COR-L47 (cell line): ENCODE measurements at places on chromosomes 13 and 19.

- no peak for DNase-seq
Observed at GRCh38 chr13:53921473-53921872, 892.9 kb downstream of the OLFM4 start.

DNA sequence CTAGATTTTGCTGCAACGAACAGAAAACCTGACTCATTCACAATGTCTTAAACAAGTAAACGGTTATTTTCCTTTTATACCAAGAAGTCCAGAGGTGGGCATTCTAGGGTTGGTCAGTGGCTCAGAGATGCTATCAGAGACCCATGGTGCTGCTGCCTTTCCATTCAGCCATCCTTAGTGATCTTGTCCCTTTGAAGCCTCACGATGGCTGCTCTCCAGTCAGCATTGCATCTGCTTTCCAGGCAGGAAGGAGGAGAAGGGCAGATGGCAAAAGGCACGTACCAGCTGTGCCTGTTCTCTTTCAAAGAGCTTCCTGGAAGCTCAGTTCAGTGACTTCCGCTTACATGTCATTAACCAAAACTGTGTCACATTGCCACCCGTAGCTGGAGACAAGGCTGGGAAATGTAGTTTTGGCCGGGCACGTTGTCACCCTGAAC is 30.1 kb downstream of the WDFY2 start:
- peak; percentile 74 for DNase-seq

DNA sequence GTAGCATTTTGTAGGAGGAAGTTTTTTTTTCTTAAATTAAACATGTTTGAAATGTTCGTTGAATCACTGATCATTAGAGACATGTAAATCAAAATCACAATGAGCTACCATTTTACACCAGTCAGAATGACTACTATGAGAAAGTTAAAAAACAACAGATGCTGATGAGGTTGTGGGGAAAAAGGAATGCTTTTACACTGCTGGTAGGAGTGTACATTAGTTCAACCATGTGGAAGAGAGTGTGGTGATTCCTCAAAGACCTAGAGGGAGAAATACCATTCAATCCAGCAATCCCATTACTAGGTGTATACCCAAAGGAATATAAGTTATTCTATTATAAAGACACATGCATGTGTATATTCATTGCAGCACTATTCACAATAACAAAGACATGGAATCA is 122.0 kb upstream of the ARGLU1 start:
- DNase-seq: no peak

DNA sequence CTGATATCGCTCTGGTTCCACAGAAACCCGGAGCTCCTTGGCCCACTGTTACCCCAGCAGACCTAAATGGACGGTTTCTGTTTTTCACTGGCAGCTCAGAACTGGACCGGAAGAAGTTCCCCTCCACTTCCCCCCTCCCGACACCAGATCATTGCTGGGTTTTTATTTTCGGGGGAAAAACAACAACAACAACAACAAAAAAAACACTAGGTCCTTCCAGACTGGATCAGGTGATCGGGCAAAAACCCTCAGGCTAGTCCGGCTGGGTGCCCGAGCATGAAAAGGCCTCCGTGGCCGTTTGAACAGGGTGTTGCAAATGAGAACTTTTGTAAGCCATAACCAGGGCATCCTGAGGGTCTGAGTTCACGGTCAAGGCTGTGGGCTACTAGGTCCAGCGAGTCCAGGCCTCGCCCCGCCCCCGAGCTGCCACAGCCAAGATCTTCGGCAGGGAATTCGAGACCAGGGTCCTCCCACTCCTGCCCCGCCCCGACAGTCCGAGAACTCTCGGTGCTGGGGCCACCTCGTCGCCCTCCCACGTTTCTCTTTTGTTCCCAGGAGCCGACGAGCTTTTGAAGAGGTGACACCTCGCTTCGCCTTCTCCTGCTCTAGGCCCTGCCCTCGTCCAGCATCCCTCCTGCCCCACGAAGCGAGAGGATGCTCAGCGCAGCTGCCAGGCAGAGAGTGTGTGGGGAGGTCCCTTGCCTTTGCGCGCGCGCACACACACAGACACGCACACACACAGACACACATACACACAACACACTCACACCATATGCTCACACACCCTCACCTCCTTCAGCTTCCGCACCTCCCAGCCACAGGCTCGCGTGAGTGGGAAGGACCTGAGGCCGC is 8.8 kb downstream of the ZIC2 start:
- peak; percentile 77 for DNase-seq

- DNase-seq: no peak
Observed at GRCh38 chr13:33411312-33411711, 125.8 kb upstream of the STARD13 start.

DNA sequence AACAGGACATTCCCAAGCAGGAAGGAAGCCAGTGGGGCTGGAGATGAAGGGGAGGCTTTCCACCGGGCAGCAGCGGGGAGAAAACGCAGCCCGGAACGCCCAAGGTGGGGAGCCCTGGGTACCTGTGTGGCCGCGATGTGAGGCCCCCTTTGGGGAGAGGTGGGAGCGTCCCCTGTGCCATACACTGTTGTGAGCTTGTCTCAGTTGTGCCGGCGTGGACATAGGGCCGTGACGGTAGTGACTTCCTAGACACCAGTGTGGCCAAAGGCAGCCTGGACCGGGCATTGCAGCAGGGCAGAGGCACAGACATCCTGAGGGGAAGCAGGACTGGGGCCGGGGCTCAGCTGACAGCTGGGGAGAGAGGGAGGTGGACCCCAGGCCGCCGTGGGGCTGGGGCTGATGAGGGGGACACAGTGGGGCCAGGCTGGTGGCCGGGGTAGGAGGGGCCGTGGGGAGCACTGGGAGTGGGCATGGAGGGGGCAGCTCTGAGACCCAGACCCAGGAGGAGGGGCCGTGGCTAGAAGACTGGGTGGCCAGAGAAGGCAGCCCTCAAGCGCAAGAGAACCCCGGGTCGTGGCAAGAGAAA is 38.5 kb upstream of the TFDP1 start:
- DNase-seq: no peak

GRCh38 chr13:110413676-110414040 is 106.6 kb downstream of the COL4A2 start:
- DNase-seq: no peak

DNA sequence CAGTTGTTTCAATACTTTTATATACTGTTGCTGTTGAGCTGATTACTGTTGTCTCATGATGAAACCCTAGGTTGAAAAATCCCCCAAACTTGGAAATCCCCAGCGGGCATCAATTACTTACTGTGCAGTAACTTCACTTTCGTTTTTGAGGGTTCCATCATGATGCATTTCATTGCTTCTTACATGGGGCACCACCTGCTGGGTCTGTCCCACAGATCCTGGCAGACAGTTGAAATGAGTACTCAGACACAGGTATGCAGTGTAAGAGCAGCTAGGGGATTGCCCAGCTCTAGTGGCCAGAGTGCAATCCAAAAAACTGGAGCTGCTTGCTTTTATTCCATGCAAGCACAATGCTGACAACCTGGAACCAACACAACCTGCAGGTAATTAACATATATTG is 132.5 kb upstream of the ZNF91 start:
- no peak for DNase-seq

- DNase-seq: no peak
Observed at GRCh38 chr13:43472980-43473379, 313.8 kb downstream of the ENOX1 start.

DNA sequence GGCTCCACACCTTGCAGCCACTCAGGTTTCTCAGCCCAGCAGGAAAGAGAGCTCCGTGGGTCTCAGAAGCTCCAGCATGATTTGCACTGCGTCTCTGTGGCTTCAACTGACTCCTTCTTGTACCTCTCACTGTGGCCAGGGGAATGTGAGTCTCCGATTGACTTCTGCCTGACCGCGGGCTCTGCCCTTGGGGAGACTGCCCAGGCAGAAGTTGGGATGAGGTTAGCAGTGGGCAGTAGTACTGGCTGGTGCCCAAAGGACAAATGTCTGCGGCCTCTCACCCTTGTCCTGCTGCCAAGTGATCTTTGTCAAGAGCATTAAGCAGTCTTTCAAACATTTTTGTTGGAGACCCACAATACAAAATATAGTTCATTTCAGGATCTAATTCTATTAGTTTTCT is 34.4 kb upstream of the FXYD3 start:
- no peak for DNase-seq
